NCI-H1105 treated with DMSO at 0.1 percent for 48 hours (cell line): ENCODE measurements at places on chromosomes 5 and 9.
A peak's percentile ranks its signal among the peaks of the same experiment; 100 is the strongest.

DNA sequence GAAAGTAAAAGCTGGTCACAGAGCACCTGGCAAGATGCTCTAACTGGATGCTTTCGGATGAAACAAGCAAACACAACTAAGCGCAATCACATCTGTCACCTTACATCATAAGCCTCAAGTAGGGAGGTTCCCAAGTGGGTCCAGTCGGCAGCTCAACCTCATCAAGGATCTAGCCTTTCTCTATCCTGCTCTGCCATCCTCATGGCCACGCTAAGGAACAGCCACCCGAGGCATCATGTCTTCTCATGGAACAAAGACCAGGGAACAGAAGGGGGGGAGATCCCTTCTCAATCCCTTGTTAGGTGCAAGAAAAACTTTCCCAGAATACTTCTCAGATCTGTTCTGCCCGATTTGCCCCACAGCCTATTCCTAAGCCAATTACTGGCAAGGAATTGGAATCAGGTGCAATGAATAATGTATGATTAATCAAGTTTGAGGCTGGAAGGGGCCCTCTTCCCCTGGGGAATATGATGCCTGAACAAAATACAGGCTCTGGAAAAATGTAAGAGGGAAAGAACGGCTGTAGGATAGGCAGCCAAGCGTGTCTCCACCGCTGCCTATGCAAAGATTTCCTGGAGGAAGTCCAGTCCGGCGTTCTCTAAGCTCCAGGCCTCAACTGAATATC, 1.3 kb upstream of the HABP4 start:
- DNase-seq = no peak

DNA sequence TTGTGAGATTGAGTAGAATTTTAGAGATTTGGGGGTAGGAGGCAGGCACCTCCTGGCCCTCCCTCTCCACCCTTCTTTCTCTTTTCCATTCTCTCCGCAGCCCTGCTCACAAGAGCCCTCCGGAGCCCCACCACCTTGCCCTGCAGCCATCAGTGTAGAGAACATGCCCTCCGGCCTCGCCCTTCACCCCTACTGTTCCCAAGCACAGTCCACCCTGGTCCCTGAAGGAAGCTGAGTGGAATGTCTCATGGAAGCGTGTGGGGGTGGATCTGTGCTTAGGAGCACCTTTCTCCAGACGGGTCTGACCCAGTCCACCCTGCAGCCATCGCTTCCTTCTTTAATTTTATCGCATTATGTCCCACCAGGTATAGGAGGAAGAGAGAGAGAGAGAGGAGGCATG, 267.1 kb downstream of the NSG2 start:
- DNase-seq = no peak

- DNase-seq = no peak
These were observed 113.0 kb downstream of the RPS23 start for GRCh38 chr5:82164977-82165713.

DNA sequence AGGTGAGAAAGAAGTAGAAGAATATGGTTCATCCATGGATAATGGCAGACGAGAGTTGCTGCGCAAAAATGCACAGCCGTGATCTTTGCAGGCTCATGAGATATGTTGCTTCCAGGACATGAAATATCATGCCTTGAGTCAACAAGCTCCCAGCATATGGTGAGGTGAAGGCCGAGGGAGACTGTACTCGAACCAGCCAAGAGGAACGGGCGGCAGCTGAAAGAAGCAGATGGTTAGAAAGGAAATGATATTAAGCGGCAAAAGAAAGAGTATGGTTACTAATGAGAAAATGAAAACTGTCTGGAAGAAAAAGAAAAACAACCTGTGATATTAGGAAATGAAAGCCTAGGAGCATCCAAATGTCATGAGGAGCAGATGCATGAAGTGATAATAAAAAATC, 344.7 kb upstream of the DAP start:
- DNase-seq = no peak

DNA sequence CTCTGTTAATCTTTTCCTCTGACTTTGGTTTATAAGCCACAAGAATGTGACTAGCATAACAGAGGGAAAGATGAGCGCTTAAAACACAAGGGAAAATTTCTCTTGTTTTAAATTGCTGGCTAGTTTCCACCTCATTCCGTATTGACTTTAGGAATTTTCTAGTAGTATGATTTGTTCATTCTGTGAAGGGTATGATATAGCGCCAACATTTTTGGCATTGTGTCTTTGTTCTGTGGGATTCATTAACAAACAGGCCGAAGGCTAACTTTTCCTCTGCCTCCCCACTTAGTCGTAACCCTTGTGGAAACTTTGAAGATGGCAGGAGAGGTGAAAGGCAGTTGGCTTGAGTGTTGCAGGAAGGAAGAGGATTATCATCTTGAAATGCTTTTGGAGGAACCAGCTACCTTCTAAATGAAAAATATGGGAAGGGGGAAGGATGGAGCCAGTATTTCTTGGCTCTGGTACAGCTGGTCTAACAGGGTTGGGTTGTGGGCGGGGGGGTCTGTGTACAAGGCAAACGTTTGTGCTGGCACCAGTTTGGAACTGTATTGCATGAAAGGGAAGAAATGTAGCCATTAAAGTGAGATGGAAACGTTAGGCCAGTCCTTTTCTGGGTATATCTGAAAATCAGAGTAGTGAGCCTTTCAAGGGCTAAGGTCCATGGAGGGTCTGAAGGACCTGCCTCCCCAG, 21.5 kb upstream of the DMRT2 start:
- DNase-seq = no peak

DNA sequence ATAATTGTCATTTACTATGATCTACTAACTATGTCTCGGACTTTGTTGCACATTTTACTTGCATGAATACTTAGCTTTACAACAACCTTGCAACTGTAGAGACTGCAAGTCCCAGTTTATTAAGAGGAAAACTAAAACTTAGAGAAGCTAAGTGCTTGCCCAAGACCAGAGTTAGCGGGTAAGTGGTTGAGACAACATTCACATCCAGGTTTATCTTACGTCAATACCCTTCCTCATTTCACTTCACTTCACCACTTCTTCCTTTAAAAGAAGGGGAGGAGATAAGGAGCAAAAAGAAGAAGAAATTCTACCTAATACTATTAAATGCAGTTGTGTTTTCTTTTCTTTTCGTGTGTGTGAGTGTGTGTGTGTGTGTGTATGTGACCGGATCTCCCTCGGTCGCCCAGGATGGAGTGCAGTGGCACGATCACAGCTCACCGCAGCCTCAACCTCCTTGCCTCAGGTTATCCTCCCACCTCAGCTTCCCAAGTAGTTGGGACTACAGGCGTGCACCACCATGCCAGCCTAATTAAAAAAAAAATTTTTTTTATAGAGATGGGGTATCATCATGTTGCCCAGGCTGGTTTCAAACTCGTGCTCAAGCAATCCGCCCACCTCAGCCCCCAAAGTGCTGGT, 37.4 kb downstream of the MEGF9 start:
- no peak for DNase-seq

DNA sequence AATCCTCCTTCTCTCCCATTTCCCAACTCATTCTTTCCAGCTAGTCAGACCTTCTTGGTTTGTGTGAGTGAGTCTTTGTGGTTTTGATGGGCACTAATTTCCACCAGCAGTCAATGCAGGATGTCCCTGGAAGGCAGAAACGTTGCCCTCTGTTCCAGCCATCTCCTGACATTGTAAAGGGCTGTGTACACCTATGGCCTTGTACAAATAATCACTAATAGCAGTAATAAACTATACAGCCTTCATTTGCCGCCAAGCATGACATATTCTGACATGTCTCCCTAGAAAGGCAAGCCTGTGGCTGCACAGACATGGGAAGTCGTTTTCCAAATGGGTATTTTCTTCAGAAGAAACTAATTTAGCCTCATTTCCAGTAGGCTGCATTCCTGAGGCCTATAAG, 18.4 kb upstream of the DENND1A start:
- no peak for DNase-seq

- no peak for DNase-seq
These were observed 116.6 kb upstream of the ABCA1 start for GRCh38 chr9:105044518-105044917.

- no peak for DNase-seq
These were observed 132.7 kb upstream of the DMRT1 start for GRCh38 chr9:708551-709432.

- peak; percentile 45 for DNase-seq
These were observed 126.8 kb downstream of the PDE8B start for GRCh38 chr5:77337246-77337645.

GRCh38 chr5:54438620-54439389, 16.7 kb upstream of the HSPB3 start:
- no peak for DNase-seq

- no peak for DNase-seq
These were observed 194.0 kb downstream of the PDZD2 start for GRCh38 chr5:31832966-31833365.

DNA sequence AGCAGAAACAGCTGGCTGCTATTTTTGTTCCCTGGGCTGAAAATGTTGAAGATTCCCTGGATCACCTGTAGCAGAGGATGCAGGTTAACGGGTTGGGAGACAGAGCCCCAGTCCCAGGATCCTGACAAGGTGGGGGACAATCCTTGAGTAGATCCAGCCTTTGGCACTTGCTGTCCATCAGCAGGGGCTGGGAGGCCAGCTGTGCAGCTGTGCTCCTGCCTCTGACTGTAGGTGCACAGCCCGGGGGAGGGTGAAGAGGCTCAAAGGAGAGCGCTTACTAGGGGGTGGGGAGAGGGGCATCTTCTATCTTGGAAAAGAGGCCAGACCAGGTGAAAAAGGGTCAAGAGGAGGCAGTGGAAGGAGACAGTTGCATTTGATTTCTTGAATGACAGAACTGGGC, 3.5 kb upstream of the DDX41 start:
- DNase-seq = no peak

GRCh38 chr9:7223981-7224380, 466.2 kb downstream of the KDM4C start:
- DNase-seq = no peak

DNA sequence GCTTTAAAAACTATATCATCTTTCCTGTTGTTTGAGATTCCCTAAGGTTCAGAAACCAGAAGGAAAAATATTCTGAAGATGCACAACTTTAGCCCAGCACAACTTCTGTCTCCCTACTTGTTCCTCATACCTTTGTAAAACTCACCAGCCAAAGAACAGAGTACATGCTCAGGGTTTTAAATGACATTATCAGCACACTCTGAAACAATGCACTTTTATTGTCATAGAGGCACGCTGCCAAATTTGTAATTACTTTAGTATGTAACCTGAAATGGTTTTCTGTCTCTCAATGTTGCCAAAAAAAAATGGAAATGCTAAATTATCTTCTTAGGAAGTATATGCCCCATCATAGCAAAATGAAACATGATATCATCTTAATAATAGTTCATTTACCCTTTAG, 383.6 kb upstream of the CDH6 start:
- DNase-seq = peak; percentile 8

GRCh38 chr9:35935755-35936509, 22.0 kb downstream of the OR2S2 start:
- DNase-seq = no peak

DNA sequence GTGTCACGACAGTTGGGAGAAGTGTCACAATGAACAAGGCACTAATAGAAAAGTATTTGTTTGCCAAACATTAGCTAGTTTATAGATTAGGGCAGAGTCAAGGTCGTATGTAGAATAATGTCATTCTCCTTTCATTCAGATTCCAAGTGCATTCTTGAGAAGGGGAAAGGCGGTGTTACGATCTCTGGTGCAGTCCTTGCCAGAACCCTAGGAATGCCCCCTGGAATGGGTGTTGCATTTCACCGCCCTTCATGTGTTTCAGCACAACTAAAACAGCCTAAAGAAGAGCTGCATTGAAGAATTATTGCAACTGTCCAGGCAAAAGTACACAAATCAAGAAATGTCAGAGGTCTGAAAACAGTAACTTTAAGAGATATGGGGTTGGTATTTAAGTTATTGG, 721.0 kb upstream of the WWC1 start:
- DNase-seq = no peak

DNA sequence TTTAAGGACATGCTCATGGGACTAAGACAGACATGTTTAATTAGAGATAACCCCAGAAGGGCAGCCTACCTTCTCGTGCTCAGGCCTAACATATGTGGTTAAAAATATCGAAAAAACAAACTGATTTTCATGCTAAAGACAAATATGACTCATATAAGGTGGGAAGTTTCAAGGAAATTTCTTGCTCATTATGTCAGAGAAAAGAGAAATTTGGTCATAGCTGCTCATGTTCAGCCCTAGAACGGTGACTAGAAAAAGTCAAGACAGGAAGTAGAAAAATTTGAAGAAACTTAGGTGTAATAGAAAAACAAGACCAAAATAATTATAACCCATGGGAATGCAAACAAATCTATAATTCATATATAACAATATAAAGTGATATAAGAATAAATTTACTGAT, 120.6 kb downstream of the PRDM9 start:
- no peak for DNase-seq

- no peak for DNase-seq
These were observed 222.5 kb upstream of the TAS2R1 start for GRCh38 chr5:9852671-9853070.

GRCh38 chr9:21830589-21830988, 28.2 kb downstream of the MTAP start:
- no peak for DNase-seq

DNA sequence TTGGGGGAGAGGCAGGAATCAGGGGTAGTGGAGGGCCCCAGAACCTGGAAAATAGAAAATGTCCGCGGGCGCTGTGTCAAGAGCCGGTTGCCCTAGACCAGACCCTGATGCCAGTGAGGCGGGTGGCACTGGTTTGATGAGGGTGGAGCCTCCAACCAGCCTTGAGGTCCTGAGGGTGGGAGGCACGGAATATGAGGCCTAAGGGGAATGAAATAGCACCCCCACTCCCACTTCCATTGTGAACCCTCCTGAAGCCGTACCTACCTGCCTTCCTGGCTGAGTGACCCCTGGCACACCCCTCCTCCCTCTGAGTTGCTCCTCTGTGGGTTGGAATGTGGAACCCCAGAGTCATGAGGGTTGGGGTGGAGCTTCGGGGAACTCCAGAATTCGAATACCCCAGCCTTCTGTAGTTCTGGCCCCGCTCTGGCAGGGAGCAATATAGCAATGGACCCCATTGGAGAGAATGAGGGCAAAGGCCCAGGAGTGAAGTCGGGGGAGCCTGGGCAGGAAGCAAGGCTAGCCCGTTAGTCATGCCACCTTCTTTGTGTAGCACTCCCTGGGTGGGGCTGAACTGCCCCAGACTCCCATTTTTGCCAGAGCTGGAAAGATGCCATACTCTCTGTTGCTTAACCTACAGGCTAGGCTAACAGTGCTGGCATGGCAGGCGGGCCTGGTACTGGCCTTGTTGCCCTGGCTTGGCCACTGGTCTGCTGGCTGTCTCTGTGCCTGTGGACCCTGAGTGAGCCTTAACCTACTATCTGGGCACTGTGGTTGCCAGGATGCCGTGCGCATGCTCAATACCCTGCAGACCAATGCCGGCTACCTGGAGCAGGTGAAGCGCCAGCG, 1.0 kb downstream of the FPGS start:
- DNase-seq = no peak

GRCh38 chr5:82259172-82259800, 18.9 kb downstream of the RPS23 start:
- peak; percentile 11 for DNase-seq
